D341Med (cell line): ENCODE measurements at places on chromosomes 16 and 17.

- no peak for DNase-seq
Measured at GRCh38 chr16:29664091-29664921, 1.3 kb downstream of the SPN start.

DNA sequence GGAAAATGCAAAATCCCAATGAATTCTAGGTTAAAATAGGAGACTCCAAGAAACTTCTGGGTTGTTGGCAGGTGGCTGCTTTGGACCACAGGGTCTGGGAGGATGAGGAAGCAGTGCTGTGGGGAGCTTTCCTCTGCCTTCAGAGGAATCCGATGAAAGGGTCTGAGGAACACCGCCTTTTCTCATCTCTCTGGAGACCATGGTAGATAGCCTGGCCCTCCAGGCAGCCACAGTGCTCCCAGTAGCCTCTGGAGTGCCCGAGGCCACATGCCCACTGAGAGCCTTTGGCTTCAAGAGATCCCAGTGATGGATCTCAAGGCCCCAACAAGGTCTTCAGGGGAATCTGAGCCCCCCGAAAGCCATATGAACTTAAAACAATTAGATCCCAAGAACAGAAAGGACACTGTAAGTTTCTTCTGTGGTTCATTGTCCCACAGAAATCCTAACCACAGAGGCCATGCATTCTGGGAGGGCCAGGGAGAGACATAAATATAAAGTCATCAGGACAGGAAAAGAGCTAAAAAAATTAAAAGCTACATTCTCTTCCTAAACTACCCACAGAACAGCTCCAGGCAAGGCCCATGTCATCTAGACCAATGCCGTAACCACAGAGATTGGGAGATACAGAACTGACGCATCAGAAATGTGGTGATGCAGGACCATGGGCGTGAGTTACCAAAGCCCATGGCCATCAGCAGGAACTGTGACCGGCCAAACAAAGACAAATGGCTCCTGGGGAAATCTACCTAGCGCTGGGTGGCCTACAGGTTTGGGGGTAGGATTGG is 24.3 kb downstream of the TK2 start:
- no peak for DNase-seq

- no peak for DNase-seq
Measured at GRCh38 chr16:70687102-70687511, 1.3 kb upstream of the MTSS2 start.

DNA sequence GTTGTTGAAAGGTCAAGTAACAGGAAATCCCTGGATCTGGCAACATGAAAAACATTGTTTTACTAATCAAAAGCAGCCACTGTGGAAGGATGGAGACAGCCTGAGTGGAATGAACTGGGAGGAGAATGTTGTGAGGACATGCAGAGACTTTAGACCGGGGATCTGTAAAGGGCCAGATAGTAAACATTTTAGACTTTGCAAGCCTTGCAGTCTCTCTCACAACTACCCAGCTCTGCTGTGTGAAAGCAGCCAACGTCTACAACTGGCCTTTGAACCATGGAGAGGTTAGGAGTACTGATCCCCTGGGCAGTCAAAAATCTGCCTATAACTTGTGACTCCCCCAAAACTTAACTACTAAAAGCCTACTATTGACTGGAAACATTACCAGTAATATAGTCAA is 41.5 kb upstream of the TOM1L1 start:
- no peak for DNase-seq

DNA sequence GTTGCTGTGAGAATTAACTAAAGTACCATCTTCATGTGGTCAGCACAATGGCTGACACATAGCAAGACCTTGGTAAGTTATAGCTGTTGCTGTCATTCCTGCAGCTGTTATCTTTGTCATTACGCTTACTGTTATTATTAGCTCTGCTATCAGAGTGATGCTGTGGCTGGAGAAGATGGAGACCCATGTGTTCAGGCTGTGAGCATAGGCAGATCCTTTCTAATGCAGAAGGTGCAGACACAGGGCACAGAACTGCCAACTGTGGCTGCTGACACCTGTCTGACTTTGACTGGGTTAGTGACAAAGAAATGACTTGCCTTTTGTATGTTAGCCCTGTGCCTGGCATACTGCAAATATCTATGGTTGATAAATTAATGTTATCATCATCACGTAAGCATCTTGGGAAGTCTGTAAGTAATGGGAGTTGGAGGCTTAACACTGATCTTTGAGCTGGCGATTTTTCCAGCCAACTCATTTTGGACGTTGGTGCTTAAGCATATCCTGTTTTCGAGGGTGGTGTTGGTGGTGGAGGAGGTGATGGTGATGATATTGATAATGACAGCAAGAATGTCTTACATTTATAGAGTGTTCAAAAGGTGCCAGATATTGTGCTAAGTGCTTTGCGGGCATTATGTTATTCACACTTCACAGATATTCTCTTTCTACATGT is 695.3 kb downstream of the WWOX start:
- DNase-seq: no peak

- peak; percentile 77 for DNase-seq
Measured at GRCh38 chr16:10521681-10522274, 58.6 kb downstream of the EMP2 start.

DNA sequence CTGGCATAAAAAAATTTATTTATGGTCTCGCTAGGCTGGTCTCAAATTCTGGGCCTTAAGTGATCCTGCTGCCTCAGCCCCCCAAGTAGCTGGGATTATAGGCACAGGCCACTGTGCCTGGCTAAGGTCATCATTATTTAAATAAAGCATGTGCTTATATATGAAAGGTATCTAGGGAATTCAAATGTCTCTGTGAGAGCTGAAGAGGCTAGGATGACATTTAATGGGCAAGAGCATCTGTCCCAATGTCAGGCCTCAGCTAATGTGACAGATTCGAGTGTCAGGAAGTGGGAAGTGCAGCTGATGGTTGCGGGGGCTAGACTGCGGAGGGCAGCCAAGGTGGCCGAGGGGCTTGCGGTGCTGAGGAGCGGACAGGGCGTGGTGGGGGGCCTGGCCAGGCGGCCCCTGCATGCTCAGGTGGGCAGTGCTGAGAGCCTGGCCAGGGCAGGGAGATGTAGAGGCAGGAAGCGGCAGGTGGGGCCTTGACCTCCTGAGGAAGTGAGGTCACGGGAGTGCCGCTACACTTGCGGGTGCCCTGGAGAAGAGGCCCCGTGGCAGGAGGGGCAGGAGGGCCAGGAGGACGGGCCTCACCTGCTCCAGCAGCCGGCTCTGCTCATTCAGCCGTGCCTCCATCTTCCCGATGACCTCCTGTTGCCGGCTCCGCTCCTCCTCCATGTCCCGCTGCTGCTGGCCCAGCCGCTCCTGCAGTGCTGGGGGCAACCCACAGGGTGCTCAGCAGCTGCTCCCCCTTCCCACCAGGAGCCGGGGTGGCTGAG is 12.6 kb upstream of the MRPL38 start:
- DNase-seq: no peak

DNA sequence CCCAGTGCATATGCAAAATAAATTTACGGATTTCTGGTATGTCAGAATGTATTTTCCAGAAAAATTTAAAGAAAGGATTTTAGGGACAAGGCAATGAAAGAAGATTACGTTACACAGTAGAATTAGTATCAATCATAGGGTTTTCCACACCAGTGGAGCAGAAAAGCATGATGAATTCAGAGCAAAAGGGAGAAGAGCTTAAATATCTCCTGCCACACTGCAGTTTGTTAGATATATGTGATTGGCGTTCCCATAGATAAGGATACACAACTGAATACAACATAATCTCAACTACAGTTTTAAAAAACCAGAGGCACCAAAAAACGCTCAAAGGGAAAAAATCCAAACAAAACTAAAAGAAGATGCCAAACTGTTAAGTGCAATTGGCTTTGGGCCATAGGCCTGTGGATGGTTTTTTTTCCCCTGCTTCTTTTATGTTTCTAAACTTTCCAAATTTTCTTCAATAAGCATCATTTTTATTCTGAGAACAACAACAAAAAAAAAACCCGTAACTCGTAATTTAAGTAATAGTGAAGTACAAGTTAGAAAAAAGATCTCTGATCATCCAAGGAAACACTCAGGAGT is 22.3 kb downstream of the MARF1 start:
- no peak for DNase-seq

DNA sequence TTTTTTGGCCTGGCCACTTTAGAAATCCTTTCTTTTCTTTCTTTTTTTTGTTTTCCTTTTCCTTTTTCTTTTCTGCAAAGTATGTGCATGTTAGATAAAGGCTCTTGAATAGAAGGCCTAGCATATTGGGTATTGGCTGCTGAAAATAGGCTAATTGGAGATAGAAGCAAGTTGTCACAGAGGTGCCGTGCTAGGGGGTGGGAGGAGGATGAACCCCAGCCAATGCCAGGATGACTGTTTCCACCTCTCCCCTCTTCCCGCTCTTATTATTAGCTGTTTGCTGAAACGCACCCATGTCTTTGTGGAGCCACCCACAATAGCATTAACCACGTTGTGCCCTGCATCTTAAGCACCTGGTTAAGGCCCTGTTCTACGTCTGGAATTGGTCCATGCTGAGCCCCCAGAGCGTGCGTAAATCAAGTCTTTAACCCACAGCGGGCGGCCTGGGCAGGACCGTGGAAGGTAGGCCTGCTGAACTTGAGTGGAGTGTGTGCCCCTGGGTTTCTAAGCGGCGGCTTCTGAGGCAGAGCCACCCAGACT is 123.6 kb downstream of the MSI2 start:
- DNase-seq: no peak

DNA sequence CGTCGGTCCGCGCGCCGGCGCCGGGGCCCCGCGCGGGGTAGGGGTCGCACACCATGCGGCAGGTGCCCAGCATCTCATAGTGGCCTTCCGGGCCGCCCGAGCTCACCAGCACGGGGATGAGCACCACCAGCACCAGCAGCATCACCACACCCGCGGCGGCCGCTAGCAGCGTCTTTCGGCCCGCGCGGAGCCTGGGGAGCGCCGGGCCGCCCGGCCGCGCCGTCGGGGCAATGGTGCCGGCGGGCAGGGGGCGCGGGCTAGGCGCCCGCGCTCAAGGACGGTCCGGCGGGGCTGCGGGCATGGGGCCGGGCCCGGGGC is 237 bp downstream of the C1QL1 start:
- DNase-seq: no peak

- peak; percentile 89 for DNase-seq
Measured at GRCh38 chr16:85253084-85253941, 141.0 kb upstream of the CIBAR2 start.

DNA sequence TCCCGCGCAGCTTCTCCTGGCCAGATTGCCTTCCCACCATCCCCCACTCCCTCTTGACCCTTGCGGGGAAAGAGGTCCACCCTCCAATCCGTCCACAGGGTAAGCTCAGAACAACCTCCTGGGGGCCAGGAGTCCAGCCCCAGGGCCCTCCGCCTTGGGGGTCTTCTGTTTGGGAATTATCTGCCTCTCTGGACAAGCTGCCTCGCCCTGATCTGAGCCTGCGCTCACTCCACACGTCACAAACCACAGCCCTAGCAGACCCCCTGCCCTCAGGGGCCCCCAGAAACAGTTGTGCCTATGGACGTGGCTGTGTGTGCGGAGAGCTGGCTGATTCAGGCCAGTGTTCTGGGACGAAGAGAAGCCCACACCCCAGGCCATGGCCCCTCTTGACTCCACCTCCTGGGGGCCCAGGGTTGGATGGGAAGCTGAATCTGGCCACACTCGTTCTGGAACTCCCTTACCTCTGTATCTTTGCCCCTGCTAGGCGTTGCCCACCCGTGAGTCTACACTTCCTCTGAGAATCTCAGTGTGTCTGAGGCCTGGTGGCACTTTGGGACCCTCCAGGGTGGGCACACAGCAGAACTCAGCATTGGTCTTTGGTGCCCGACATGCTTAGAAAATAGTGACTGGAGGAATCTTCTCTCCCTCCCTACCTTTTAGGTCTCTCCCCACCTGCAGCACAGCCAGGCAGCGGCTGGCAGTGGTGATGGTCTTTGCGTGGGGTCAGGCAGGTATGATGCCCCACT is 119.9 kb upstream of the SMURF2 start:
- no peak for DNase-seq

- no peak for DNase-seq
Measured at GRCh38 chr17:34645594-34645993, 66.2 kb downstream of the TMEM132E start.

- DNase-seq: no peak
Measured at GRCh38 chr16:11450136-11450535, 104.9 kb downstream of the RMI2 start.

DNA sequence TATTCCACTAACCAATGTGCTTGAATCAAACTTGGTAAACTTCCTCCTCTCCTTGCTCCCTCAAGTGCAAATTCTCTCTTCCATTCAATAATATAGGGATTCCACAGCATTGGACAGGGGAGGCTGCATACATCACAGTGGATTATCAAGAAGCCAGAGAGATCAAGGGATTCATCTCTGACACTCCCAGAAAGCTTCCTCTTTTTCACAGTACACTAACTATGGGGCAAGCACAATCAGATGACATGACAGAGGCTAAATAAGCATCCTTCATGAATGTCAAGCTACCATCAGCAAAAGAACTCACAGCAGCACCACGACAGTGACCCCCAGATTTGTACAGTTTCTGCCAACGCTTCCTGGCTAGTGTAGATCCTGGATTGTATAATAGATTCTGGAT is 178.4 kb upstream of the C17orf78 start:
- DNase-seq: no peak

DNA sequence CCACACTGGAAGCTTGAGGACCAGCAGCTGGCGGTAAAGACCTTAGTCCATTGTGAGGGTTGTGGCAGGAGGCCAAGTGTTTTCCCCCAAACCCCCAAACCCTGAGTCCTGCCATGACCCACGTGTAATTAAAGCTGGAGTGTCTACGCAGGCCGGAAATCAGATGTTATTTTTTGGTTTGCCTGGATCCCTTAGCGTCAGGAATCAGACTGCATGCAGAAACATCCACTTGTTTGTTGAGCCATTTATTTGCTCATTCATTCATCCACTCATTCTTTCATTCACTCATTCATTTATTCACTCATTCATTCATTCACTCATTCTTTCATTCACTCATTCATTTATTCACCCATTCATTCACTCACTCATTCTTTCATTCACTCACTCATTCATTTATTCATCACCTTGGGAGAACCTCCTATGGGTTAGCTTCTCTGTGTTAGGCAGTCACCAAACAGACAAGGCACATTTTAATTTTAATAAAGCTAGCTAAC is 313.1 kb downstream of the MAF start:
- no peak for DNase-seq

DNA sequence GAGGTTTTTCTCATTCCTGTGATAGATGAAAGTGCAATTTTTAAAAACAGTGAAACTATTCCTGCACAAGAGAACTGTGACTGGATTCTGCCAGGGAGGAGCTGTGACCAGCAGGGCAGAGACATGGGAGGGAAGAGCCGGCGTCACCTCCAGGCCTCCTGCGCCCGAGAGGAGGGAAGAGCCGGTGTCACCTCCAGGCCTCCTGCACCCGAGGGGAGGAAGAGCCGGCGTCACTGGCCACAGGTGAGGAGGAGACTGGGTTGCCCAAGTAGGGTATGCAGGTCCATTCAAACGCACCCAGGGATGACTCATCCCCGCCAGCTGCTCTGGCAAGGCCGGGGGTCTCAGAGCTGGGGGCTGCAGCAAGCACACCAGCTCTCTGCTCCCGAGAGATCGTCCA is 56.7 kb downstream of the METRNL start:
- DNase-seq: no peak

GRCh38 chr17:22304667-22305303 is 612.5 kb downstream of the KCNJ18 start:
- DNase-seq: no peak

GRCh38 chr17:57400648-57401047 is 144.3 kb downstream of the MSI2 start:
- no peak for DNase-seq

- no peak for DNase-seq
Measured at GRCh38 chr16:86874141-86874540, 295.8 kb downstream of the FOXL1 start.
